ENCODE measurements at places on chromosomes 16 and 17.

GRCh38 chr16:51450376-51450775 is 299.3 kb upstream of the SALL1 start:
- DNase-seq, result no peak

GRCh38 chr17:4810696-4811290 is 3.8 kb downstream of the PLD2 start:
- DNase-seq, result no peak

- DNase-seq, result no peak
Measured at GRCh38 chr17:9902120-9902519, 3.0 kb downstream of the RCVRN start.

DNA sequence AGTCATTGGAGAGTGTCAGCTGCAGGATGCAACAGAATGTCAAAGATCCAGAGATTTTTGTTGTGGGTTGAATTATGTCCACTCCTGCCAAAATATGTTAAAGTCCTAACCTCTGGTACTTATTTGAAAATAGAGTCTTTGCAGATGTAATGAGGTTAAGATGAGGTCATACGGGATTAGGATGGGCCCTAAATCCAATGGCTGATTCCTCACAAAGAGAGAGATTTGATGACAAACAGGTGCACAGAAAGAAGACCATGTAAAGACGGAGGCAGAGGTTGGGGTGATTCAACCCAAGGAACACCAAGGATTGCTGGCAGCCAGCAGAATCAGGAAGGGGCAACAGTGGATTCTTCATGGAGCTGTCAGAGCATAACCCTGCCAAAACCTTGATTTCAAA is 34.5 kb upstream of the USP22 start:
- DNase-seq, result no peak

DNA sequence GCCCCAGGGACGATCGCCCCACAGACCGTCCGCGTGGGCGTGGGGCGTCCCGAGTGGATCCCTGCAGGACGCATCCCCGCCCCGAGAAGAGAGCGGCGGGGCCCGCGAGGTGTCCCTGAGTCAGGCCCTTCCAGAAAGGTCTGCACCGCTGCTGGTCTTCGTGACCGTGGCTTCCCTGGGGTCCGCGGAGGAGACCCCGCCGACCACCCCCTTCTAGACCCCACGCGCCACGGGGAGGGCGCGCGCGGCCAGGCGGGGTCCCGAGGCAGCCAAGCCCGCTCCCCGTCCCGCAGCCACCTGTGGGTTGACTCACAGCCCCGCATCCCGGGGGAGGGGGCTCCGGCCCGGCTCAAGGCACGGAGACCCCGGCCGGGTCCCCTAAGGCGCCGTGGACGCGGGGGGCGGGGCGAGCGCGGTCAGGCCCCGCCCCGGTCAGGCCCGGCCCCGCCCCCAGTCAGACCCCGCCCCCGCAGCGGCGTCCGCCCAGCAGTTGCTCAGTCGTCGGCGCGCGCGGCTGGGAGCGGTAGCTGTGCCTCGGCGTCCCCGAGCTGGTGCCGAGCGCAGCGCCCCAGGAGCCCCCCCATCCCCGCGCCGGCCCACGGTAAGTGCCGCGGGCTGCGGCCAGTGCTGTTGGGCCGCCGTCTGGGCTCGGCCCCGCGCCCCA is at the start of gene BAIAP3:
Gene BAIAP3 (plus strand): TSS at position 497 of the 664 bp plus-strand sequence. CDS start 4,905 bp downstream, outside the sequence.
- DNase-seq, result no peak

GRCh38 chr17:79749958-79750357 is 19.2 kb downstream of the ENPP7 start:
- DNase-seq, result no peak

DNA sequence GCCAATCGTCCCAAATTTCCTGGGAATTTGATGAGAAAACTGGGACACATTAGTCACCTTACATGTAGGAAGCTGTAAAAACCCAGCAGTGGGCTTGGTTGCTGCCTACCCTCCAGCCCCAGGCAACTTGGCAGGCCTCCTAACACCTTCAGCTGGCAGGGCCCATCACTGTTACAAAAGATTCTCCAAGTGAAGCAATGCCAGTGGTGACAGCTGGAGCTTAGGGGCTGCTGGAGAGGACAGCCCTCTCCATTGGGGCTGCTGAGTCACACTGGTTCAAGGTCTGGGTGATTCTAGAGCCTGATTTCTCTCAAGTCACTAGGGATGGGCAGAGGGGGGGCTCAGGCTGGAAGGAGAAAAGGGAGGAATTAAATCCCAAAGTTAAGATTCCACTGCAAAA is 180.6 kb downstream of the COPRS start:
- no peak for DNase-seq

DNA sequence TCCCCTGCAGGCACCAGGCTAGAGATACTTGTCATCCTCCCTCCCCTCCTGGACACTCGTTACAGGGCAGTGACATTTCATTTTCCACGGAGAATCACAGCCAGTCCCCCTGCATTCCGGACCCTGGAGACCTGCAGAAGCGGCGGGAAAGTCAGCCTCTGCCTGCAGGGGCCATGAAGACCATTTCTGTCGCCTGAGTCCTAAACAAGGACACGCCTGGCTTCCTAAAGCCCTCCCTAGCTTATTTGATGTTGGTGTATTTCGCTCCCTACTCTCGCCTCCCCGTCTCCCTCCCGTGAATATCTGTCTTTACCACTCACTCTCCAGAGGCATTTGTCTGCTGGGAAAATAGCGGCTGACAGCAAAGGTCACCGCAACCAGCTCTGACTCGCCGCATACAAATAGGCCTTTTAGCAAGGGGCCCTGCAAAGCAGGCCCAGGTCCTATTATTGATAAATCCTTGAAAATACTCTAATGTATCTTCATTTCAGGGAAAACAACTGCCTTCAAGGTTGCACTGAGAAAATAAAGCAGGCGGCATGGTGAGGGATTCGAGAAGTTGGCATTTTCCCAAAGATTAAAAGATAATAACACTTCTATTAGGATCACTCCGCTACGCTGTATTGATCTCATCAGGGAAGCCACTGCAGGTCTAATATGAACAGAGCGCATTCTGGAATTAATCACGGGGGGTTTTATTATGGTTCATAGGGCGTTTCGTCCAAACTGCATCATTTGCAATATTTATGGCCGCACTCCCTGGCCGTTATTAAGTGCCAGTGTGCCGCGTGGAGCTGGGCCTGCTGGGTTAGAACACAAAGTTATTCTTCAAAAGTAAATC is 447.1 kb upstream of the CDH5 start:
- DNase-seq, result no peak

- no peak for DNase-seq
Measured at GRCh38 chr16:6602405-6602804, 730.2 kb upstream of the RBFOX1 start.

GRCh38 chr16:5333991-5334390 is 236.4 kb upstream of the EEF2KMT start:
- DNase-seq, result no peak

GRCh38 chr17:74737299-74738050 is 419 bp downstream of the RAB37 start:
- no peak for DNase-seq

DNA sequence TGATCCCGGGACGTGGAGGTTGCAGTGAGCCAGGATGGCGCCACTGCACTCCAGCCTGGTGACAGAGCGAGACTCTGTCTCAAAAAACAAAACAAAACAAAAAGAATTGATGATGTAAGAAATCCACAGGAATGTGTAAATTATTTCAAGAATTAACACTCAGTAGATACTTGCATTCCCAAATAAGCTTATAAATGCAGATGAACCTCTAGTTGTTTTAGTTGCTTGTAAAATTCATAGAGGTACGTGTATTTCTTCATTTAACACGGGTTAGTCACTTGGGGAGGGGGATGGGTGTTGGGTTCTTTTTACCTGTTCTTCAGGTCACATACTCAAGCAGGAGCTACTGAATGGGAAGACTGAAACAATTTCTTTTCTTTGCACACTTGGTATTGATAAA is 55.7 kb upstream of the FBXO47 start:
- DNase-seq, result no peak

GRCh38 chr17:50511058-50511457 is 2.8 kb downstream of the MYCBPAP start:
- DNase-seq, result no peak

GRCh38 chr17:63944736-63945499 is 12.8 kb upstream of the CD79B start:
- no peak for DNase-seq

DNA sequence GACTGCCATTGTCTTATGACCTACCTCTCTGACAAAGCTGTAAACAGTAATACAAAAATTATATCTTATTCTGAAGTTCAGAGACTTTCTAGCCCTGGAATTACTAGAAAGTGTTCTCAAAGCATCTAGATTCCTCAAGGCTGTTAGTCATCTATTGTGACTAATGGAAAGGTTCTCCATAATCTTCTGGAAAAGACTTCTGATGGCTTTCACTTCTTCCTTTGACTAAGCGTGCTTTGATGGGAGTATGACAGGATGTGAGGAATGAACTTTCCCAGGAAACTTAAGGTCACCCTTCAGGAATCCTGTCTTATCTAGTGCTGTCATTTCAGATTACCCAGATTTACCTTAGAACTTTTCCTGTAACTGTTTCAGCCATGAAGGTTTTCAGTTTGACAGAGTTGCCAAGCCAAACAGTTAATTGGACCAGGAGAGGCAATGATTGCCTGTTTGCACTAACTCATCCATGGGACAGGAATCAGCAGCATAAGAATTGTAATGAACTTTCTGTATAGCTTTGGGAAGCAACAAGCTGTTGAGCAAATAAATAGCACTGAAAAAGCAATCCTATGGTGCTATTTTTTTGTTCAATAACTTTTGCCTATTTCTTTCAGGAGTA is 43.5 kb downstream of the AP2B1 start:
- DNase-seq, result no peak

DNA sequence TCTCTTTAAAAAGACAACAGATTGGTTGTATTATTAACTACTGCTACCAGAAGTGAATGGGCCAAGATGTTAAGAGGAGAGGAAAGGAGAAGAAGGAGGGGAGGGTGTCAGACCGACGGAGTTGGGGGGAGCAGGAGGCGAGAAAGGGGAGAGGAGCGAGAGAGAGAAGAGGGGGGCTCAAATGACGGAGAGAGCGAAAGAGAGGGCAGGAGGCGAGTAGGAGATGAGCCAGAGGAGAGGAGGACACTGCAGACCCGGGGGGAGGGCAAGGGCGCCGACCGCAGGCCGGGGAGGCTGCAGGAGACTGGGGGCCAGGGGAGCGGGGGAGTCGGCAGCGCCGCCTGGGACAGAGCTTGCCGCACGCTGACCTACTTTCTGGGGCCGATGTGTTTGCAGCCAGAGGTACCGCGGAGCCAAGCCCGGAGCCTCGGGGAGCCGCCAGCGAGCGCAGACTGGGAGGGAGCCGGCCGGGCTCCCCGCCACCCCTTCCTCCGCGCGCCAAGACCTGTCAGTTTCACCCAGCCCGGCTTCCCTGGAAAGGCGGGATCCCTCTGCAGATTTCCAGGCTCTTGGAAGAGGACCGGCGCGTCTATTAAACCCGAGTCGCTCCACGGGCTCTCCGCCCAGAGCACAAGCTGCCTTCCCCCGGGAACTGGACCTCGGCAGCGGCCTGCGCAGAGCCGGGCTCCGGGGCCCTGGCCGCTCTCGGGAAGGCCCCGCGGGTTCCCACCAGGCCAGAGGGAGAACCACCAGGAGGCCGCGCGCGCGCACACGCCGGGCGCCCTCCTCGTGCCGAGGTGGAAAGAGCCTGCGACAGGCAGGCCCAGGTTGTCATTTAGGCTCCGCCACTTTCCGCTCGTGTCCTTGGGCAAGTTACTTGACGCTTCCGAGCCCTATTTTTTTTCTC is 74.6 kb downstream of the CMC2 start:
- peak; percentile 25 for DNase-seq

GRCh38 chr16:50297301-50298074 is 31.1 kb downstream of the ADCY7 start:
- no peak for DNase-seq

DNA sequence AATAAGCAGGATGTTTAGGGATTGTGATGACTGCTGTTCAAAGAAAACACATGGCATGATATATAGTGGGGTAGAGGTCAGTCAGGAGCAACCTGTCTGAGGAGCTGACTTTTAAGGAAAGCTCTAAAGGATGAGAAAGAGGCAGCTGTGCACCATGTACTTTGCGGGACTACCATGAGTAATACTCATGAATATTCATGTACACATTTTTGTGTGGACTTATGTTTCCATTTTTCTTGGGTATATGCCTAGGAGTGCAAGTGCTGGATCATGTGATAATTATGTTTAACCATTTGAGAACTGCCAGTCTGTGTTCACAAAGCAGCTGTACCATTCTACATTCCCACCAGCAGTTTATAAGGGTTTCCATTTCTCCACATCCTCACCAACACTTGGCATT is 35.8 kb downstream of the BEAN1 start:
- no peak for DNase-seq

DNA sequence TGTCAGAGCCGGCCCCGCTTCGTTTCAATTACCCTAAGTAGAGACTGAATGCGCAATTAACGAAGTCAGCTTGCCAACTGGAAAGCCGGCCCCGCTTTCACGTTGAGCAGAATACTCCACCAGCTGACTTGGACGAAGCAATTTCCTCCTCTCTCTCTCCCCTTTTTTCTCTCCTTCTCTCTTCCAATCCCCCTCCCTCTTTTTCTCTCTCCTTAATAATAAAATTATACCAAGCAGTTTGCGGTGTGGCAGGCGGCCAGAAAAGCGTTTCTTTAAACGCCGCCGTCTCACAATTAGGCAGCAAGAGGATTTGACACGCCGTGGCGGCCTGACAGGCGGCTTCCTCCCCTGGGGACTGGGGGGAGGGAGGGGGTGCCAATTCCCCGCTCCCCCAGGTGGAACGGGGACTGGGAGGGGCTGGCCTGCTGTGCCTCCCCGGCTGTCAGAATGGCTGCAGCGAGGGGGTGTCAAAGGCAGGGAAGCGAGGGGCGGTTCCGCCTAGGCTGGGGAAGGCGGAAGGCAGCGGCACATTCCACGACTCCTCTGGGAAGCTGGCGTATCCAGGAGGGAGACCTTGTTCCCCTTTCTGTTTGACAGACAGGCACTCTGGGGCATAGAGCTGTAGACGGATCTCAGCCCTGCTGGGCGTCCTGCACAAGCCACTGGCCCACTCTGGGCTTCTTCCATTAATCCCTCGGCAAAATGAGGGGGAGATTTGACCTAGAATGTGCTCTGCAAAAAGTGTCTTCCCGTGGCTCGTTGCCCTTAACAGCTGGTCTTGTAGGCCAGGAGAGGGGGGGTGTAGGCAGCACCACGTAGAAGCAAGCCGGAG is 52.7 kb downstream of the SREBF1 start:
- peak; percentile 52 for DNase-seq

GRCh38 chr16:5026664-5027063 is 7.1 kb downstream of the NAGPA start:
- no peak for DNase-seq

GRCh38 chr17:82325286-82326180 is 8.0 kb downstream of the SECTM1 start:
- no peak for DNase-seq

DNA sequence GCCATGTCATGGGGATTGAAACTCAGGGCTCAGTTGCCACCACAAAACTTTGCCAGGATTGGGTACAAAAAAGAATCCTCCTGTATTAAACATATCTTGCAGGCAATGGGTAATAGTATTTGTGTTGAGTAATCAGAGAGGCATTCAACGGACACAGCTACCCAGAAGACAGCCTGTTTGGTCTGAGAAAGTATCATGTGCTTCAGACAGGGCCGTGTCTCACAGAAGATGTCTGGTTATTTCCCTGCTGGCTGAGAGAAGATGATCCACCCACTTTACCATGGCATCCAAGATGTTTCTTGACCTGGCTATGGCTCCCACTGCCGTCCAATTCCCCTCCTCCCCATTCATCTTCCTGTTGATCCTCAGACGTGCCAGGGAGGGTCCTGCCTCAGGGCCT is 304.3 kb upstream of the XYLT1 start:
- no peak for DNase-seq

All from fibroblast of skin of left quadriceps (primary cell).